ENCODE measurements at places on chromosomes 6 and 20. TPM values are rescaled to one million over a fixed set of nuclear protein-coding genes. Genes with fewer than 3 reads are reported as not detected.
A peak's percentile ranks its signal among the peaks of the same experiment; 100 is the strongest.

DNA sequence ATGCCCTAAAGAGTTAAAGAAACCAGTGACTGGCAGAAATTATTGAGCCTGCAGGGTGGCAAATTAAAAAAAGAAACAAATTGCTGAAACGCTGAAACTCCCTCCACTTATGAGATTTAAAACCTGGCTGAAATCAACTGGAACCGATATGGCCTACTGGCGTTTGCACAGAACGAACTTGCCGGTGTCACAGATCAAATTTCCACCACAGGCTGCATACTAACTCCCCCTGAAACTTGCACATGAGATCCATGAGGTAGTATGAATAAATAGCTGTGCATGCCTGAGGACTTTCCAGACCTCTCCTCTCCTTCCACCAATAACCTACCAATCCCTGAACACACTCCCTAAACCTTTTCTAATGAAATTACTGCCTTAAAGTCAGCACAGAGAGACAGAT lies 150.4 kb downstream of the RNGTT start:
- no peak for DNase-seq

DNA sequence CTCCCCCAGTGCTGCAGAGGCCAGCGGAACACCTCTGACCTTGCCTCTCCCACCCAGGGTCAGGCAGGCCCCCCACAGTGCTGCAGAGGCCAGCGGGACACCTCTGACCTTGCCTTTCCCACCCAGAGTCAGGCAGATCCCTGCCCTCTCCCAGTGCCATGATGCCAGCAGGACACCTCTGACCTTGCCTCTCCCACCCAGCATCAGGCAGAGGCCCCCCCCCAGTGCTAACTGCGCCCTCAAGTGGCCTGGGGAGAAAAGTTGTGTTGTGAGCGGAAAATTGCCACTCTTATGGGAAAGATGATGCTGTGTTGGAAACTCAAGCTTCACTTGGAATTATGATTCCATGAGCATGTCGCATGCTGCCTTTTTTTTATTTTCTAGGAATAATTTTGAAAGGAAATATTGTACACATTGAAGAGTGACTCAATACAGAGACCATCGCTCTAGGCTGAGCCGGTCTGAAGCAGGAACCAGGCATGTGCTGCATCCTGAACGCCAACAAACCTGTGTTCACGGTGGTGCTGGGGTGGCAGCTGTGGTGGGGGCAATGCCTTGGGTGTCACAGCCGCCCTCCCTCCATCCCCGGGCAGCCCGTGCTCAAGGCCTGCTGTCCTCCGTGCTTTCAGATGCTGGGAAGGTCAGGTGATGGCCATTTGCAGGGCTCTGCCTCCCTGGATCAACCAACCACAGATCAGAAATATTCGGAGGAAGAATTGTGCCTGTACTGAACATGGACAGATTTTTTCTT lies 98.6 kb downstream of the CDH4 start:
- no peak for DNase-seq

- DNase-seq = no peak
These were observed 45.2 kb downstream of the PLCG1 start for GRCh38 chr20:41182296-41183212.

- DNase-seq = peak; percentile 74
These were observed 497 bp downstream of the ACSS1 start for GRCh38 chr20:25057234-25058050.

The PDE10A gene
- 0.77 TPM for polyA plus RNA-seq

GRCh38 chr20:36425166-36425565 lies 116.2 kb upstream of the MYL9 start:
- DNase-seq = no peak

- DNase-seq = peak; percentile 77
These were observed 47.1 kb downstream of the SNAI1 start for GRCh38 chr20:50029697-50030461.

The ESR1 gene
- polyA plus RNA-seq = 0.42 TPM

The SIRPB2 gene
- 0.39 TPM for polyA plus RNA-seq

The PROKR2 gene
- not detected for polyA plus RNA-seq

GRCh38 chr20:53100476-53100911 lies 128.3 kb downstream of the TSHZ2 start:
- no peak for DNase-seq

- DNase-seq = no peak
These were observed 26.9 kb downstream of the FIG4 start for GRCh38 chr6:109717971-109718370.

- DNase-seq = no peak
These were observed 20.1 kb upstream of the FAXC start for GRCh38 chr6:99369533-99369932.

- DNase-seq = no peak
These were observed 206.0 kb upstream of the PREP start for GRCh38 chr6:105608711-105609374.

DNA sequence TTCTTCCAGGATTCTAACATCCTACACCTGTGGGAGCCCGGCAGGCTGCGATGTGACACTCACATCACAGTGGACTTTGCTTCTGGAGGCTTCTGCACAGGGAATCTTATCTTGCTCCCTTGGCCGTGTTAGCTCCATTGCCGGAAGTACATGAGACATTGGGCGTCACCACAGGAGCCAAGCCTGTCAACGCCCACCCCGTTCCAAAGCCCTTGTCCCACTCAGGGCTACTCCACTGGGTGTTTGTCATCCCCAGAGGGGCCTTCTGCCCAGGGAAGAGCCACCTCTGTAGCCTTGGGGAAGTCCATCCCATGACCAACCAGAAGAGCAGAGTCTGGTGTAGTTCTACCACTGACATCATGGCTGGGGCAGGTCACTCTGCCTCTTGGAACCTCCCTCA lies 1.7 kb downstream of the RAB44 start:
- no peak for DNase-seq

- DNase-seq = no peak
These were observed 3.4 kb downstream of the TREM2 start for GRCh38 chr6:41159415-41160082.

GRCh38 chr6:143912671-143913070 lies 48.4 kb downstream of the ZC2HC1B start:
- DNase-seq = no peak

The HLA-DQA2 gene
- not detected for polyA plus RNA-seq

DNA sequence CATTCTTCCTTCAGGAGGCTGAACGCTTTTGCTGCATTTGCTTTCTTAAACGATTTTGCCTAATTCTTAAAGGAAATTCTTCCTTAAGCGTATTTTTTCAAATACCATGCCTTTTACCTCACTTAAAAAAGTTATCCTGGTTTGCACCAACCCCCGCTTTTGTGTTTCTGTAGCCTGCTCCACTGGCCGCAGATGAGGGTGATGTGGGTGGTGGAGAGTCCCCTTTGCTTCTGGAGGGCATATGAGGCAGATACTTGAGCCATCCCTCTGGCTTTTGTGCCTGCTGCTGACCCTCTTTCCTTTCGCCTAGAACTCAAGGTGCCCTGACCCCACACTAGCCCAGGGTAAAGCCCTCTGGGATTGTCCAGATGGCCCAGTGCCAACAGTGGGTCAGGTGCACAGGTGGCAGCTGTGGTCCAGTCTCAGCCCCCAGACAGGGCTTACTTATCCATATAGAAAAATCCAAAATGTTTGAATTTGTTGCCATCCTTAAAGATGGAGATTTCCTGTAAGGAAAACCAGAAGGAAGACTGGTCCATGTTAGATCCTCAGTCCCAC lies 43.9 kb downstream of the SPATA2 start:
- DNase-seq = no peak

The MCCD1 gene
- polyA plus RNA-seq = not detected

The SLC2A4RG gene
- polyA plus RNA-seq = 45.5 TPM

DNA sequence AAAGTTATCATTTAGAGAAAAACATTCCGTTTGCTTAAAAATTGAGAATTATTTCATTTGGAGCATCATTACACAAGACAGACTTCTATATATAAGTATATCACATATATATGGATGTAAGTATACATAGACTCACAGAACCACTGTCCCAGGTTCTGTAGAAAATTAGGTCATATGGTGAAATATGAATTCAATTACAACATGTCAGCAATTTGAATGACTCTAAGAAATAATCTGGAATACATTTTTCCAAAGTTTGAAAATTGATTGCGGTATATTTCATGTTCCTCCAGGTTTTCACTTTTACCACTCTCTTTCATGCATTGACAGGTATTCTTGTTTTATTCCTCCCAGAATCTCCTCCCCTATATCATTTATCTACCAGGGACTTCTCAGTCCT lies 892.3 kb downstream of the PHF3 start:
- DNase-seq = no peak

The REPS1 gene
- polyA plus RNA-seq = 13.0 TPM

- no peak for DNase-seq
These were observed 26.8 kb downstream of the PPP1R14C start for GRCh38 chr6:150169609-150170008.

The FOXO3 gene
- polyA plus RNA-seq = 76.5 TPM

The AGPAT4 gene
- 0.42 TPM for polyA plus RNA-seq

DNA sequence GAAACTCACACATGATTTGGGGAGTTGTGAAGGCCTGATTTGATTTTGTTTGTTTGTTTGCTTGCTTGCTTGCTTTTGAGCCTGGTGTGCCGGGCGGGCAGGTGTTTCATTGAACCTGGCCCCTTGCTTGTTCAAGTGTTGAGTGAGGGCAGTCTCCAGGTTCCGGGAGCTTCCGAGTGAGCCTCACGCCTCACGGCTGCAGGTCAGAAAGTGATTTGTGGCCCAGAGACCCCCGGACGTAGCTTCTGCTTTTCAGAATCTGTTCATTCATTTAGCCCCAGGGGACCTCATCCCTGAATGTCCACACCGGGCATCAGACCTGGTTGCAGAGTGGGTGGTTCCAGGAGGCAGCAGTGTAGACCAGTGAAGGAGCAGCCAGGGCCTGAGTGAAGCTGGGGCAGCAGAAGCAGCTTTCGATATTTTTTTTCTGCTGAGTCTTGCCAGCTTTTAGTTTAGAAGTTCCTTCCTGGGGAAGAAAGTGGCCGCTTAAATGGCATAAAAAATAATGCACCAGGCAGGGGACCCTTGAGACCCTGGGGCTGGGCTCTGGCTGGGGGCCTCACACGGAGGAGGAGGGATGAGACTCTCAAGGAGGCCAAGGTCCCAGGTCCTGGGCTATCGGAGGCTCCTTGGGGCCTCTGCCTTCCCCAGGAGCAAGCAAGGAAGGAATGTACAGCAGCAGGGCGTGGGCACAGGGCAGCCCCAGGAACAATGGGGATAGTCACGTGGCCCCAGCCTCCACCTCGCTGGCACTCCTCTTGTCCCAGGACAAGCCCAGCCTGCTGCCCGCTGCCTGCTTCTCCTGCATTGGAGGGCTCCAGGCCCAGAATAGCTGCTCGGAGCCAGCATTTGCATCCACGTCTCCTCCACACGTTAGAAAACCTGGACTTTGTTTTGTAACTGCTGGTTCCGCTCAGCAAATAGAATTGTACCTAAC lies 89.2 kb upstream of the BHLHE23 start:
- DNase-seq = peak; percentile 24
